ENCODE measurements at places on chromosomes 1 and 21.

- peak; percentile 71 for DNase-seq
These were observed 31.0 kb downstream of the SLC45A1 start for GRCh38 chr1:8348777-8349472.

DNA sequence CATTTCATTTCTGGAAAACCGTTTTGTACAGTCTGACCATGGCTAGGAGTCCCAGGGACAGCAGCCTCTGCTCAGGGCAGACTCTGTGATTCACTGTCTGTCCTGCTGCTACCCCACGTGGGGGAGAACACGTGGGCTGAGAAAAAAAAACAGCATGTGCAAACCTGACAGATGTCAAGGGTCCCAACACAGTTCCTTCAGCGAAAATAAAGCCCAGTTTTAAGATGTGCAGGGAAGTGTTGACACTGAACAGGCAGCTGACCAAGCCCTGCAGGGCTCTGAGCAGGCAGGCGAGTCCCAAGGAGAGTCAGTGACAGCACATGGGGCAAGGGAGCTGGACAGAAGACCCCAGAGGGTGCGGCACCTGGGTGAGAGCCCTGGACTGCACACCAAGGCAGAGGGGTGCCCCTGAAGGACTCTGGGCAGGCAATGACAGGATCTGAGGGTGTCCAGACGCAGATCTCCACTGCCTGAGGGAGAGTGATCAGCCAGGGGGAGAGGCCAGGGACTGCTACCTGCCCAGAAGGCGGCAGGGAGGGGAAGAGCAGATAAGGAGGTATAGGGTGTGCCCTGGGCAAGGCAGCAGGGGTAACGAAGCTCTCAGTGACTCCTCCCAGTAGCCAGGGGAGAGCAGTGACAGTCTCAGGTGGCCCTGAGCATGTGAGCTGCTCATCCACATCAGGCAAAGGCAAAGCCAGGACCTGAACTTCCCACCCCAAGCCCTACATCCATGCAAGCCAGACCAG is 5.1 kb upstream of the SPATC1L start:
- no peak for DNase-seq

GRCh38 chr1:170863621-170864020 is 71.7 kb upstream of the MROH9 start:
- DNase-seq = no peak

DNA sequence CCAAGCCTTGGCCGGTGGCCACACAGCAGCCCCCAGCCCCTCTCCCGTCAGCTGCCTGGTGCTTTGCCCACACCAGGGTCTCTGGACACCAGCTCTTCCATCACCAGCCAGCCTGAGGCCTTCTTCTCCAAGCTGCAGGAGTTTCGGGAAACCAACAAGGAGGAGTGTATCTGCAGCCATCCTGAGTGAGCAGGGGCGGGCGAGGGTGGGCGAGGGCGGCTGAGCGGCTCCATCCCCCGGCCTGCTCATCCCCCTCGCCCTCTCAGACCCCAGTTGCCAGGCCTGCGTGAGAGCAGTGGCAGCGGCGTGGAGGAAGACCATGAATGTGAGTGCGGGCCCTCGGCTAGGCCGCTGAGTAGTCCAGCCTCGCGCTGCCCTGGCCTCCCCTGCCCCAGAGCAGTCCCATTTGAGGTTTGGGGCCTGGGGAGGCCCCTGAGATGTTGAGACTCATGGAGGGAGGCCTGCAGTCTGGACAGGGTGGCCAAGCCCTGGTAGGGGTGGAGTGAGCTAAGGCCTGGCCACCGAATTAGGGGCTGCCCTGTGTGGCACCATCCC is 9.7 kb downstream of the MIIP start:
- DNase-seq = no peak

DNA sequence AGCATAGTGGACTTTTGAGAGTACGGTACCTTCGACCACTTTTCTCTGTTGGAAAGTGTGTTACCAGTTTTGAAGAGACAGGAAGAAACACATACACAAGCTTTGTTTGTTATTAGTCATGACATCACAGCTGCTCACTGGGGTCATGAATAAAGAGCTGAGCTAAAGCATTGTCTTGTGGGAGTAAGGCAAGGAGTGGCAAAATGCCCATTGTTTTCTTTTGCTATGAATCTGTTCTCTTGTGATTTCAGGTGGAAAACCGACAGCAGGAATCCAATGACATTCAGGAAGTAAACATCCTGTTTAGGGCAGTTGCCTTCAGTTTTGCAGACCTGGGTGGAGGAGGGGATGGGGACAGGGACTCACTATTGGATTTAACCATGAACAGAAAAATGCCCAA is 66.2 kb downstream of the RGL1 start:
- no peak for DNase-seq

GRCh38 chr1:178344513-178345091 is 152.2 kb downstream of the CLEC20A start:
- DNase-seq = no peak

All from left lobe of liver (tissue), 2 donors.